ENCODE measurements at places on chromosomes 6 and 20.

DNA sequence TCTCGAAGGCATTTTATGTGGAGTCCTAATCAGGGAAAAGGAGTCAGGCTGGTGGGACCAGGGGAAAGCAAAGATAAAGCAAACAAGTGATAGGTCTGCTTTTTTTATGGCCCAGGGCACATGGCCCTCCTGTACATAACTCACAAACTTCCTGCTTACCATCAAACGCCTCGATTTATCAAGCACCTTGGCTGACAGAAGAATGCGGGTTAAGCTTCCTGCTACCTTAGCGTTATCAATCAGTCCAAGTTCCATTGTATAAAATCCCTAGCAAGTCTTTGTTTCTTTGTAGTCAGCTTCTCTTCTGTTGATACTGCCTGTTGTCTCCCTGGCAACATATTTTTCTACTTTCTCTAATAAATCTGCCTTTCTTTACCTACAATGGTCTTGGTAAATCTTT, 4.1 kb upstream of the TRIM27 start:
- DNase-seq, result no peak

DNA sequence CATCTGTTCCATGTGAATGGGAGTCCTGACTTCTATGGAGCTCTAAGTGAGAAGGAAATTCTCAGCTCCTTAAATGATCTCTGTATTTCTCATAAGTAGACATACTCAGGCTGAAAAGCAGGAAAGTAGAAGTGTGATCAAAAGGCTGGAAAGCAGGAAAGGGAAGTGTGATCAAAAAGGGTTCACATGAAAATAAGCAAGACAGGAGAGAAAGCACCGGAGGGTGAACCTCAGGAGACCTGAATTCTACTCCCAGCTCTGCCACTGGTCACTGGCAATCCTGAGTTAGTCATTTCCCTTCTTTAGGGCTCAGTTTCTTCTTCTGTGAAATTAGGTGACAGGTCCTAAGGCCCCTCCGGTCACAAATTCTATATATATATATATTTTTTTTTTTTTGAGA, 55.5 kb upstream of the TRERF1 start:
- DNase-seq, result no peak

GRCh38 chr20:62122654-62123449, 577 bp downstream of the LSM14B start:
- peak; percentile 28 for DNase-seq

DNA sequence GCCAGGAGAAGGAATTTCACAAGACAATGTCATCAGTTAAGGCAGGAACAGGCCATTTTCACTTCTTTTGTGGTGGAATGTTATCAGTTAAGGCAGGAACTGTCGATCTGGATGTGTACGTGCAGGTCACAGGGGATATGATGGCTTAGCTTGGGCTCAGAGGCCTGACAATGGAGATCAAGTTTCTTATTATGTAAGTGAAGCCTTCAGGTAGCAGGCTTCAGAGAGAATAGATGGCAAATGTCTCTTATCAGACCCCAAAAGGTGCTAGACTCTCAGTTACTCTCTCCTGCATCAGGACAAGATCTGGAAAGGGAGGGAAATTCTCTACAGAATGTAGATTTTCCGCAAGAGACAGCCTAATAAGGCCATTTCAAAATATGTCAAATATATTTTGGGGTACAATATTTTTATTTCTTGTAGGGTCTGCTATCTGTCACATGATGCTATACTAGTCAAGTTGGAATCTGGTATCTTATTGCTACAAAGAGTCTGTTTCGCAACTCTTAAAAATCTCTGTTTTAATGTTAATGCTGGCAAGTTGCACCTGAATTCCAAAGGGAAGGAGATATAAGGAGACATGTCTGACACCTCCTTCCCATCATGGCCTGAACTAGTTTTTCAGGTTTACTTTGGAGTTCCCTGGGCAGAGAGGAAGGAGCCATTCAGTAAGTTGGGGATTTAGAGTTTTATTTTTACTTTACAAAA, 48.8 kb downstream of the TRDN start:
- DNase-seq, result no peak

DNA sequence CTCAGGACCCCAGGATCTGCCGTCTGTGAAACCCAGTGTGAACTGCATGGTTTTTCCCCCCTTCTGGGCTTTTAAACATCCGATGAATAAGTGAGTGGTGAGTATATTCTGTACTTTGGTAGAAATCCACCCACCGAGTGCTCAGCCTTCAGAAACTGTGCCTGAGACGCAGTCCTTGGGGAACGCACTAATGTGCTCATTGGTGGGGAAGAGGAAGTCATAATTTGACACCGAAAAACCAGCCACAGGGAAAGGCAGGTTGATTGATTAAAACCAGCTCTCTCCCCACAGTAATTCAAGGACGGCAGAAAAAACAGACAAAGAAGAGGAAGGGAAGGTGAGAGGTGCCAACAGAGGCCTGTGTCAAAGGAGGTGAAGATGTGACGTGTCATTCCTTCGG, 21.7 kb downstream of the EDN3 start:
- no peak for DNase-seq

GRCh38 chr6:111552958-111553357, 52.7 kb downstream of the TRAF3IP2 start:
- DNase-seq, result no peak

GRCh38 chr20:49699200-49699992, 14.3 kb downstream of the B4GALT5 start:
- no peak for DNase-seq

GRCh38 chr20:63775096-63775978, 35.8 kb downstream of the SLC2A4RG start:
- DNase-seq, result no peak

DNA sequence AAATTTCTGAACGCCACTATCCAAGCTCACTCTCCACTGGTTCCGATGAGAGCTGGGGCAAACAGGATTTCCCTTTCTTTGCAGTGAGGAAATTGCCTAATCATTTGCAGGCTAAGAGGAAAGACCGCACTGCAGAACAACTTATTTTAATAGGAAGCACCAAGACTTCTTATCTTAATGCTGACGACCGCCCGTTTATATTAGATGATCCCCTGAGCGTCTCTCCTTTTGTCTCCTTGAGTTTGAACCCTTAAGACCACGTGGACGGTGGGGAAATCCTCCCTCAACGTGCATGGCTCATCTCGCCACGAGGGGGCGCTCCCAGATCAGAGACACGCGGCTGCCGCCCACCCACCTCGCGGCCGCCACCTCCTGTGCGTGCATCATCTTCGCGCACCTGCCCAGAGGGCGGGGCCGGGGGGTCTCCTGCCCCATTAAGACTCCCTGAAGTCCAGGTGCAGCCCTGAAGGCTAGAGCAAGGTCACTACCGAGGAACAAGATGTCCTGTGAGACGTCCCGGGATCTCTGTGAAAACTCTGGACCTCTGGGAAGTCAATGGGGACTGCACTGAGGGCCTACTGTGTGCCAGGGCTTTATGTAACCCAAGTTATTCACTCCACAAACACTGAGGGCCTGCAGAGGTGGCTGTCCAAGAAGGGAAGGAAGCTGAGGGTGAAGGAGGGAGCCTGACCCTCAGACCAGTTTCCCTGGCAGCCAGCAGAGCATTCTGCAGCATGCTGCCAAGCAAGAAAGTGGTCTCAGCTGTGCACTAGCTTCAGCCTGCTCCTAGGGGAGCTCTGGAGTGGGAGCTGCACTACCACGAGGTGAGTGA, 28.1 kb downstream of the PDYN start:
- peak; percentile 60 for DNase-seq

DNA sequence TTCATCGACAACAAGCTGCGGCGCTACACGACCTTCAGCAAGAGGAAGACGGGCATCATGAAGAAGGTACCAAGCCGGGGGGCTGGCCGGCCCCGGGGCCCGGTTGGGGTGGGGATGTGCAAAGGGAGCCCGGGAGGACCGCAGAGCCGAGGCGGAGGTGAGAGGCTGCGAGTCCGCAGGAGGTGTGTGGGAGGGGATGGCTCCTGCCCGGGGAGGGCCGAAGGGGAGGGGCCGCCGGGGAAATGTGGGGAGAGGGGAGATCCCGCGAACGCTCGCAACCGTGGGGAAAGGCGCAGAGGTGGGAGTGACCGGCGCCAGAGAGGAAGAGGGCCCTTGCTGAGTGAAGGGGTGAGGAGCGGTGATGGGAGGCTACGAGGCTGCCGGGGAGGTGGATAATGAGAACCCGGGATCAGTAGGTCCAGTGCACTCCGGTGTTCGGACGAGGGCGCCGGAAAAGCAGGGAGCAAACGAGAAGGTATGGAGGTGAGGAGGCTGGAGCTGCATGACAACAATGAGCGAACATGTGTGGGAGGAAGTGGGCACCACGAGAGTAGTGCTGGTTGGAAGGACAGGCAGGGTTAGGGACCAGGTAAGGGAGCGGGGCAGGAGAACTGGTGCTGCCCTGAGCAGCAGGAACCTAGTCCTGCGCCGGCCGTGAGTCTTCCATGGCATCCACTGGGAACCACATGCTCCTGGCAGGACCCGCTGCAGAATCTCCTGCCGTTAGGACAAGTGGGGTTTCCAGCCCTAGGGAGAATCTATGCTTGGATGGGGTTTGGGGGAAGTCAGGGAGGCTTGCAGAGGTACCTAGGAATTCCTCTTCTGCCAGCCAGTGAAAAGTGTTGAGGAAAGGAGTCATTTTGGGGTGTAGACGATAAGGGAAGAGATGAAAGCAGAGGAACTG, 1.3 kb downstream of the SRF start:
- DNase-seq, result peak; percentile 19

DNA sequence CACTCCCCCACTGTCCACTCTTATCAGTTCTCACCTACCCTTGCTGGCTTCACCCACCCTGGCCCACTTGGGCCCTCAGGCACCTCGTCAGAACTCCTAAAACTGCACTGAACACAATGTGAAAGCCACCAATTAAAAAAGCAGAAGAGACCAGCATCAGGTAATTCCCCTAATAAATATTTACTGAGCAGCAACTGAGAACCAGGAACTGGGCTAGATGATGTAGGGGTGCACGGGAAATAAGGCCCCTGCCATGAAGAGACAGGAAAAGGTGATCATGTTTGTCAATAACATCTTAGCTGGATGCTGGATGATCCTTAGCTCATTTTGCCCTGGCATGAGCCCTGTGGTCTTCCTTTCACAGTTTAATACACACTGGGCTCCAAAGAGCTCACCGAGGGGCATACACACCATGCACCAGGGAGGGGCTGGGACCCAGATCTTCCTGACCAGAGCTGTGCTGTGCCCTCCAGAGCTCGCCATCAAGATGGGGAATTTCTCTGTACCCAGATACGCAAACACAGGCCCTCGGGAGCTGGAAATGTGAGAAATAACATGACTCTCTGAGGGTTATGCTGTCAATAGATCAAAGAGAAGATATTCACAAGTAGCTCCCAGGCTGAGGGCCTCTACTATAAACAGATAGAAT, 113.6 kb upstream of the SLC22A16 start:
- no peak for DNase-seq

- no peak for DNase-seq
Measured at GRCh38 chr20:48709058-48709691, 118.6 kb downstream of the PREX1 start.

DNA sequence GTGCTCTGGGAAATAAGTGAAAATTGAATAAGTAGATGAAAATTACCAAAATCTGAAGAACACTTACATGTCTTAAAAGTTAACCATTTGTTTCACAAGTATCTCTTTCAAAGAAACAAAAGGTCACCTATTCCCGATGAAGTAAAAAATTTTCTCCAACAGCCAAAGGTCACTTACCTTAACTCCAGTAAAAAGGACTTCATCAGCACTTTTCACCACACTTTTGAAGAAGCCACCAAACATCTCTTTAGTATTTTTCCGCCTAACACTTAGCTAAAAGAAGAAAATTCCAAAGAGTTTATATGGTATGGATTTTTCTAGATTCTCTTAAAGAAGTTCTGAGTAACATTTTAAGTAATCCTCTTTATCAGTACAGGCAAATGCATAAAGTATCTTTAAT, 17.3 kb downstream of the SNX5 start:
- no peak for DNase-seq

- DNase-seq, result no peak
Measured at GRCh38 chr6:46903175-46903574, 18.6 kb downstream of the ADGRF5 start.

DNA sequence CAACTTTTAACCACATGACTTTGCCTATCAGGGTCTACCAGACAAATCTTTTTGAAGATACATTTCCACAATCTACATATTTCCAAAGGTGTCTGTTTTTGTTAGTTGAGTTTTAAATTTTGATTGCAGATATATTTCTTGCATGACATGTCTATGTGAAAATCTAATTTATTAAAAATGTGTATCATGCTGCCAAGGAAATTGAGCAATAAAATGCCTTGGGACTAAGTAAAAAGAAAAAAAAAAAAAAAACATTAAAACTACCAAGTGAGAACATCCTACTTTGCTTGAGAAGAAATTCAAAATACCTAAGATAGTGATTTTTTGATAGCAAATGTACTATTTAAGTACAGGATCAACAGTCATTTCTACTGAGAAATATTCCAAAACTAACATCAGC, 17.7 kb downstream of the SLC17A5 start:
- no peak for DNase-seq

- DNase-seq, result peak; percentile 19
Measured at GRCh38 chr6:7108196-7108963, 619 bp downstream of the RREB1 start.

GRCh38 chr6:117326396-117326795, 61.0 kb downstream of the VGLL2 start:
- DNase-seq, result no peak

- no peak for DNase-seq
Measured at GRCh38 chr6:23272536-23272935, 703.2 kb downstream of the HDGFL1 start.

DNA sequence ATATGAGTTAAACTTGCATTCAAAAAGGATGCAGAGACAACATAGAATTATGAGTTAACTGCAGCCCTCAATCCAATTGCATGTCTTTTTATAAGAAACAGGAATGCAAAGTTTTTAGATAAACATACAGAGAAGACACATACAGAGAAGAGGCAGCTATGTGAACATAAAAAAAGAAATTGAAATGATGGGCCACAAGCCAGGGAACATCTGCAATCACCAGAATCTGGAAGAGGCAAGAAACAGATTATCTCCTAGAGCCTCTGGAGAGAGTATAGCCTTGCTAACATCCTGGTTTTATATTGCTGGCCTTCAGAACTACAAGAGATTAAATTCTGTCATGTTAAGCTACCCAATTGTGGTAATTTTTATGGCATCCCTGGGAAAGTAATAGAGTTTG, 257.2 kb upstream of the EYS start:
- DNase-seq, result no peak

DNA sequence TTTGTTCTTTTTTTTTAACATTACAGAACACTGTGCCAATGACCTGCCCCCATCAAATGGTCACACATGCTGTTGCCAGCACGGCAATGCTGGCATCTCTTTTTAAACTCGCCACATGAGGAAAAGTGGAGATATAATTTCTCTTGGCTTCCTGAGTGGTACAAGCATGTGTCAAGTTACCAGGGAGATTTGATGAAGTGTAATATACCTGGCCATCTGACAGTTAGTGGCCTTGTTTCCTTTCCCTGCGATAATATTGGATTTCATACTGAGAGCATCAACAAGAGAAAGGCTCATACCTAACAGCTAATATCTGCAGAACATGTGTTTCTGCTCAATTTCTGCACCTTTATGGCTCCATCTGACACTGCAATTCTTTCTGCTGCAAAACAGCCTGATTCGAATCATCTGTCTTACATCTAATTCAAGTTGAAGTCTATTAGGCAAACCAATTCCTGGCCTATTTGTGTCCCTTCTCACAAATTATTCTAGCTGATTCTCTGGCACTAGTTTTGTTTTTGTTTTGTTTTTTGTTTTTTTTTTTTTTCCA, 519.5 kb downstream of the PREX1 start:
- DNase-seq, result no peak

- no peak for DNase-seq
Measured at GRCh38 chr6:167150941-167151549, 6.7 kb downstream of the GPR31 start.

All from effector memory CD8-positive, alpha-beta T cell (primary cell).